ENCODE measurements at places on chromosomes 5 and 9.

- no peak for DNase-seq
These were observed 1622.5 kb downstream of the MAT2B start for GRCh38 chr5:165127941-165128340.

GRCh38 chr9:111429175-111429574, 55.0 kb downstream of the ECPAS start:
- DNase-seq: no peak

- no peak for DNase-seq
These were observed 36.8 kb upstream of the STARD4 start for GRCh38 chr5:111548992-111549649.

- peak; percentile 7 for DNase-seq
These were observed 572 bp downstream of the ZDHHC21 start for GRCh38 chr9:14692470-14693250.

GRCh38 chr5:107705402-107706014, 34.8 kb upstream of the EFNA5 start:
- DNase-seq: no peak

DNA sequence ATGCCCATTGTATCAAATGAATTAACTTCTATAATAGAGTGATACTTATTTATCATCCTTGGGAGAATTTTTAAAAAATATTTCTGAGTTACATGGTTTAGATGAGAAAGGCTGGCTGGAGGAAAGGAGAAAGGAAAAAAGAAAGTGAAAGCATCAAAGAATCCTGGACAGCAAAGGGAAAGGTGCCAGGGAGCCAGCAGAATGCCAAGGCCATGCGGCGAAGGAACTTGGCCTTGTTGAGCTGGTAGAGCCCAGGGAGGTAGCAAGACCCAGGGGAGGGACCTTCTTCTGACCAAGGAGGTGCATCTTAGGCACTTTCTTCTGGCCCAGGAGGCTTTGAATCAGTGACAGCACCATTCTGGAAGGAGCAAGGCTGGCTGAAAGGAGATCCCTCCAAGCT, 240.5 kb downstream of the ENC1 start:
- no peak for DNase-seq

- DNase-seq: no peak
These were observed 25.0 kb upstream of the TRIM36 start for GRCh38 chr5:115194676-115195075.

DNA sequence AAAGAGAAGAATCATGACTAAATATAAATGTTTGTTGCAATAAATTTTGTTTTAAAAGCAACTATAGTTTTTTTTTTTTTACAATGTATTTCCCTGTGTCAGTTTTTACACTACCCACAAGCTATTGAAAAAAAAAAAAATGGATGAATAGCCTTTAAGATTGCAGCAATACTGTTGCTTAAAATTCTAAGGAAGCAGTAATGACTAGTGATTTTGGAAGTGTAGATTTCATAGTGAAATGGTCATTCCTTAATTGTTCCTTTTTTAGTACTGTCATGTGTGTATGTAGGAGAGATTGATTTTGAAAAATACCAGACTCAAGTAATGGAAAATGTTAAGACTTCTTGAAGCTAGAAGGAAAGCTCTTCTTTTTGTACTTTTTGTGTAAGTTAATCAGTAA, 53.1 kb downstream of the NDUFS4 start:
- no peak for DNase-seq

DNA sequence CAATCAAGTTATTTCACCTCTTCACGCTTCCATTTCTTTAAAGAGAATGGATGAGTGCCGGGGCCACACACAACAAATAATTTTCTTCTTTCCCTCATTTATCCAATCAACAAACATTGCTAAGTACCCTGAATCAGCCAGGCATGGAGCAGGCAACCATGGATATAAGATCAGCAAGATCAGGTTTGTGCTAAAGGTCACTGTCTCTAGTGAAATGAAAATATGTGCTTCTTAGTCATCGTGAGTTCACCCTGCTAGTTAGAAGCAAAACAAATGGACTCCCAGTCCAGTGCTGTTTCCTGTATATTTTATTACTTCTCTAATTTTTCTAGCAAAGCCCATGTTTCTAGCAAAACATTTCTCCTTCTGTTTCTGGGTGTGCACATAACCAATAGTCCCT, 629.2 kb downstream of the BNC2 start:
- no peak for DNase-seq

DNA sequence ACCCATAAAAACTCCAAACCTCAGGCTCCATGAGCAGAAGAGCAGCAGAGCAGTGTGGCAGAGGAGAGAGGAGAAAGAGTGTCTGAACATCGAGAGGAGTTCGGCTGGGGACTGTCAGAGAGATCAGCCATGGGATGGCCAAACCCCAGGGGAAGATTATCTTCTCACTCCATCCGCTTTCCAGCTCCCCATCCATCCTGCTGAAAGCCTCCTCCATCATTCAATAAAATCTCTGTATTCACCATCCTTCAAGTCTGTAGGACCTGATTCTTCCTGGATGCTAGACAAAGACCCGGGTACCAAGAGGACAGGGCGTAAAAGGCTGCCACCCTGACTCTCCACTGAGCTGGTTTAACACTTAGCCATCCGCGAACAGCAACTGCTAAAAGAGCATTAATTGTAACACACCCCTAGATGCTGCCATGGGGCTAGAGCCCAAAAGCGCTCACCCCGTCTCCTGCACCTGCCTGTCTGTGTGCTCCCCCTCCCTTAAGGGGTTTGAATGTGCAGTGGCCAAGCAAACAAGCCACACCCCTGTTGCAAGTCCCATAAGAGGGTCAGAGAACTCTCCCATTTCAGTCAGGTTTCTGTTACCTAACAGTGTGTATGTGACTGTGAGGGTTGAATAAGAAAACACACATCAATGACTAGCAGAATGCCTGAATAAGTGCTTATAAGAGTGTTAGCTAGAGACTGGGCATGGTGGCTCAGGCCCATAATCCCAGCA, 13.9 kb upstream of the SELENOP start:
- no peak for DNase-seq

GRCh38 chr5:141356133-141356532, 1.3 kb downstream of the PCDHGA4 start:
- DNase-seq: no peak

GRCh38 chr5:157516006-157516405, 56.0 kb downstream of the NIPAL4 start:
- DNase-seq: no peak

DNA sequence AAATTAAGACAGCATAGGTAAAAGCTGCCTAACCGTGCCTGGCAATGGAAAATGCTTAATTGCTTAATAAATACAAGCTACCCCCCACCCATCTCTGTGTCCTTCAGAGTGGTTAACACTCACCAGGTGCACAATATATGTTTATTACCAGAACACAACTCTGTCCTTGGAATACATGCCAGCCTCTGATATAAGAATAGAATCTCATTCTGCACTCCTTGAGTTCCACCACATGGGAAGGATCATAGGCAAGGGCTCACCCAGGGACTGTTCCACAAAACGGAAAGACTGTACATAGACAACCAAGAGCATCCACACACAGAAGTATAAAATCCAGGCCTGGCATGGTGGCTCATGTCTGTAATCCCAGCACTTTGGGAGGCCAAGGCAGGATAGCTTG, 91.4 kb downstream of the STRBP start:
- DNase-seq: no peak

- no peak for DNase-seq
These were observed 15.4 kb downstream of the CCL28 start for GRCh38 chr5:43396762-43397304.

DNA sequence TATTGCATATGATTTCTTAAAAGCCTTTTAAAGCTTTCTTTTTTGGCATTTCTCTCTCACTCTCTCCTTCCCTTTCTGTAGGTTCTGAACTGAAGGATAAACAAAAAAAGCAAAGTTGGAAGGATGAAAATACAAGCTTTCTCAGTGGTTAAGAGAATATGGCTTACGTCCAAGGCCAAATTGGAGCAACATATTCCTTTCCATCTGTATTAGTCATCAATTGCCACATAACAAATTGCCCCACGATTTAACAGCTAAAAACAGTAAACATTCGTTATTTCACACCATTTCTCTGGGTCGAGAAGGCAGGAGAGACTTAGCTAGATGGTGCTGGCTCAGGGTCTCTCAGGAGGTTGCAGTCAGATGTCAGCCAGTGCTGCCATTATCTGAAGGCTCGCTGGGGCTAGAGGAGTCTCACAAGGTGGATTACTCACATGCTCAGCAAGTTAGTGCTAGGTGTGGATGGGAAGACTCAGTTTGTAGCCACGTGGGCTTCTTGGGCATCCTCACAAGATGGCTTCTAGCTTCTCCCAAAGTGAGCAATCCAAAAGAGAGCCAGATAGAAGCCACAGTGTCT, 2.0 kb upstream of the ROR2 start:
- no peak for DNase-seq

DNA sequence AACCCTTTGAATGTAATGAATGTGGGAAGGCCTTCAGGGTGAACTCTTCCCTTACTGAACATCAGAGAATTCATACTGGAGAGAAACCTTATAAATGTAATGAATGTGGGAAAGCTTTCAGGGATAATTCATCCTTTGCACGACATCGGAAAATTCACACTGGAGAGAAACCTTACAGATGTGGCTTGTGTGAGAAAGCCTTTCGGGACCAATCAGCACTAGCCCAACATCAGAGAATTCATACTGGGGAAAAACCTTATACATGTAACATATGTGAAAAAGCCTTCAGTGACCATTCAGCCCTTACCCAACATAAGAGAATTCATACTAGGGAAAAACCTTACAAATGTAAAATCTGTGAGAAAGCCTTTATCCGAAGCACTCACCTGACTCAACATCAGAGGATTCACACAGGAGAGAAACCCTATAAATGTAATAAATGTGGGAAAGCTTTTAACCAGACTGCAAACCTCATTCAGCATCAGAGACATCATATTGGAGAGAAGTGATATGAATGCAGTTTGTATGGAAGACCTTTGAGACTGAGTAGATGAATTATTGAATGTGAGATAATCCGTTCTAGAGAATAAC, 24.6 kb downstream of the ZNF454 start:
- no peak for DNase-seq

GRCh38 chr5:89769975-89770374, 639.6 kb downstream of the CETN3 start:
- DNase-seq: no peak

DNA sequence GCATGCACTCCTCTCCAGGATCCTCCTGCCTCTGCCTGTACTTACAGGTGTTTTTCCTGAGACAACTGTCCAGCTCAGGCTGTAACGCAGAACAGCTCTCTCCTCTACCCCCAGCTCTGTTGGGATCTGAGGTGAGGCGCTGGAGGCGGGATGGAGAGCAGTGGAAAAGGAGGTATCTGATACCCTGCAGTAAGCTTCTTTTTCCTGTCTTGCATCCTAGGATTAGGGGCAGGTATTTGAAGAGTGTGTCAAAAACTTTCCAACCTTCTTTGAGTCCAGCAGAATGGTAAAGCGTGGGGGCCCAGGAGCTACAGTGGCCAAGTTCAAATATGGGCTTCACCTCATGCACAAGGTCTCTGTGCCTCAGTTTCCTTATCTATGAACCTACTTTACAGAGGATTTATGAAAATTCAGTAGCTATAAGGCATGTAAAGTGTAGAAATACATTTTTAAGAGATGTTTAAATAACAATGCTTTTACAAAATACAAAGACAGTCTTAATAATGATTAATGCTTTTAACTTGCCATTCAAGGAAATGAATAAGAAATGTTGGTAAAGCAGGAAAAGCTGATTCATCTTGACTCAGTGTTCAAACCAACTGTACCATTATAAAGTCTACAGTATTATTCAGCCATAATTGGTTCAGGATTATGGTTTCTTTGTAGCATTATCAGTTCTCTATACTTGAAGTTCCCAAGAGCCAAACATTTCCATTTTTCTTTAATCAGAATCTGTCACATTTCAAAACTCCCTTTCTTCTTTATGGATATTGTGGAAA, 26.1 kb downstream of the MAP1B start:
- no peak for DNase-seq

GRCh38 chr5:57349214-57349613, 133.4 kb downstream of the ACTBL2 start:
- no peak for DNase-seq

DNA sequence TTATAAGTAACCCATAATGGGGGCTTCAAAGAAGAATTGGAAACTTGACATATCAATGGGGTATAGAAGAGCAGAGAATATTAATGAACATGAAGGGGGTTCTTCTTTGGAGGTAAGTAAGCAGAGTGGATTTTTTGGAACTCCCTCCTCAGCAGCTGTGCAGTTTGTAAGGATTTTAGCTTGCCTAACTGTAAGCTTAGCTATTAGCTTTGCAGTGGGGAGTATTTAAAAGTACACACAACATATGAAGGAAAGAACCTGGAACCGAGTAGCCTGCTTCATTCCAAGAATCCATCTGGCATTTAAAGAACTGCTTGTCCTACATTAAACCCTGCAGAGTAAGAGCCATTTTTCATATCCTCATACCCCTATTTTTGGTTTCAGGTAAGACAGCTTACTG, 2.2 kb upstream of the PBX3 start:
- no peak for DNase-seq

DNA sequence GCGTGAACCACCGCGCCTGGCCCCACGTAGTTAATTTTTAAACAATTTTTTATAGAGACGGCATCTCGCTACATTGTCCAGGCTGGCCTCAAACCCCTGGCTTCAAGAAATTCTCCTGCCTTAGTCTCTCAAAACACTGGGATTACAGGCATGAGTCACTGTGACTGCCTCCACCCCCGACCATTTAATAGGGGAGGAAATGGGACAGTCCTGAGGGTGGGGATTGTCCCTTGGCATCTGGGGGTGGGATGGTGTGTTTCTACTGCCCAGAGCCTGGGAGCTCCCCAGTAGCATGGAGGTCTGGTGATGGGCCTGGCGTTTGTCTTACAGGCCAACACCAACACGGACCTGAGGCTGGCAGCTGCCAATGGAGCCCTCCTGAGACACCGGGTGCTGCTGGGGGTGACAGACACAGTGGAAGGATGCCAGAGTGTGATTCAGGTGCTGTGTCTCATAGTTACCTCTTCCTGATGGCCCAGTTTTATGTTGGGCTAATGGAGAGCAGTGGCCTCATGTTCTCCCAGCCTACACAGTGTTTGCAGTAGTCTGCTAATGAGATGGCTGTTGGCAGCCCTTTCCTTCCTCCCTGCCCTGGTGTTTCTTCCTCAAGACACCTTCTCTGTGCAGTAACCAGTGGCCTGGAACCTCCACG, 22.5 kb downstream of the TMEM268 start:
- DNase-seq: no peak

GRCh38 chr5:132504746-132505145, 14.2 kb upstream of the IRF1 start:
- no peak for DNase-seq

GRCh38 chr9:70392189-70392588, 22.3 kb downstream of the KLF9 start:
- DNase-seq: peak; percentile 48

Data from OCI-M1 (cell line).